ENCODE measurements at places on chromosomes 5 and 9.
A peak's percentile ranks its signal among the peaks of the same experiment; 100 is the strongest.

GRCh38 chr5:181186986-181187499, 18.0 kb downstream of the TRIM7 start:
- DNase-seq, result no peak

DNA sequence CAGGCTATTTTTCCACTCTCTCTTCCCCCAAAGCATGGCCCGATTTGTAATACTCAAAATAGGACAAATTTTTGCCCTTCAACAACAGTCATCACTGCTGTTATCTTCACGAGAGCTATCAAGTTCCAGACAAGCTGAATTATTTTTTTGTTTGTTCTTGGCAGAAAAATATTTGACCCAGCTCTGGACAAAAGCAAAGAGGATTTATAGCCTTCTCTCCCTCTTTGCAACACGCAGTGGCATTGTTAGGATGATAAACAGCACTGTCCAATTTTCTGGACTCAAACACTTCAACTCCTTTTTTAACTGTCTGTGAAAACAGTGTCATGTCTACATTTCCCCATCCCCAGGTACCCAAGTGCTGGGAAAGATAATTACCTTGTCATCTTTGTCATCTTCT, 160.3 kb downstream of the SLF1 start:
- DNase-seq, result no peak

GRCh38 chr9:110142868-110143481, 65.0 kb downstream of the C9orf152 start:
- DNase-seq, result peak; percentile 24

GRCh38 chr9:134410071-134410834, 84.0 kb downstream of the RXRA start:
- DNase-seq, result no peak

DNA sequence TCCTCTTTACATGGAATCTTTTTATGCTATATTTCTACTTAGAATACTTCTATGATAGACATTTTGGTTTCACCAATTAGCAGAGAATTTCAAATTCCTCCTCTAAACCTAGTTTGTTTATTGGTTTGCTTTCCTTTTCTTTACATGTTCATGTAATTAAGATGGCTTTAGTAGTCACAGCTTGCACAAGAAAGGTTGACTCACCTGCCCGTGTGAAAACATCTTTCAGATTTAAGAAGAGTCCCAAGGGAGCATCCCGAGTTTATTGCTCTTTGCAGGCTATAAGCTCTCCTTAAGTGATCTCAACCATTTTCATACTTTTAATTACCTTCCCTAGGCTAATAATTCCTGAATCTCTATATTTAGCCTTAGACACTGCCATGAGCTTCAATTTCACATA, 28.9 kb downstream of the TYRP1 start:
- DNase-seq, result peak; percentile 38

DNA sequence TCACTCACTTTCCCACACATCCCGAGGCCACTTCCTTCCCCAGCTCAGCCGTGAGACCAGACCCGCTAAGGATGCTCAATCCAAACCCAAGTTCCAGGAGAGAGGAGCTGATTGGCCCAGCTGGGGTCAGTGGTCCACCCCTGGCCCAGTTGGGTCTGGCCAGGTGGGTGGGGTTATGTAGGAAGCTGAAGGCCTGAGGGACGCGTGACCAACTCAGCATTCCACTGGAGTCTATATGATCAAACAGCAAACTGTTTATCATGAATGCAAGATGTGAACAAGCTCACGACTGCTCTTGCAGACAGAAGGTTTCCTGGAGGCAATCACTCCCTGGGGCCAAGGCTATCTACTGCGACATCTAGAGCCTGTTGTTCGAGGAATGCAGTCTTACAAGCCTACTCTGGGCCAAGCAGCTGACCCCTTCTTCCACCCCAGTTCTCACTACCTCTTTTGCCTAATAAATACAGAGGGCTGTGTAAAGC, 4.9 kb upstream of the RAPGEF1 start:
- DNase-seq, result no peak

DNA sequence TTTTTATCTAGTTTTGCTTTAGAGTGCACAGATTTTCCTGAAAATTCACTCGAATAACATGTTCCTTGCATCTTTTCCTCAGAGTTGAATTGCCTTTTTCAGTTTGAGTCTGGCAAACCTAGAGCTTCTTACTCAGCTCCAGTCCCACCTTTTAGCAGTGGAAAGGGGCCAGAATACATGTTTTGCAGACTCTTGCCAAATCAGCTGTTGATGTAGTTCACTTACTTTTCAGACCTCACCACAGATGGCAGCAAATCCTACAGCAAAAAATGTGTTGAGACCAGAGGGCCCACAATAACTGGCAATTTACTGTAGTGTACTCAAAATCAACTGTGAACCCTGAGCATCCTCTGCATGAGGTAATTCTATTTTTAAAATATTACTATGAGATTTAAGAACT, 545.2 kb upstream of the ACO1 start:
- DNase-seq, result no peak

GRCh38 chr9:12166518-12166917, 526.7 kb upstream of the TYRP1 start:
- DNase-seq, result no peak

- no peak for DNase-seq
These were observed 106.3 kb downstream of the ROR2 start for GRCh38 chr9:91843623-91844148.

- DNase-seq, result no peak
These were observed 48.9 kb downstream of the VAV2 start for GRCh38 chr9:133943036-133943780.

GRCh38 chr5:148739023-148739422, 84.7 kb upstream of the HTR4 start:
- no peak for DNase-seq

DNA sequence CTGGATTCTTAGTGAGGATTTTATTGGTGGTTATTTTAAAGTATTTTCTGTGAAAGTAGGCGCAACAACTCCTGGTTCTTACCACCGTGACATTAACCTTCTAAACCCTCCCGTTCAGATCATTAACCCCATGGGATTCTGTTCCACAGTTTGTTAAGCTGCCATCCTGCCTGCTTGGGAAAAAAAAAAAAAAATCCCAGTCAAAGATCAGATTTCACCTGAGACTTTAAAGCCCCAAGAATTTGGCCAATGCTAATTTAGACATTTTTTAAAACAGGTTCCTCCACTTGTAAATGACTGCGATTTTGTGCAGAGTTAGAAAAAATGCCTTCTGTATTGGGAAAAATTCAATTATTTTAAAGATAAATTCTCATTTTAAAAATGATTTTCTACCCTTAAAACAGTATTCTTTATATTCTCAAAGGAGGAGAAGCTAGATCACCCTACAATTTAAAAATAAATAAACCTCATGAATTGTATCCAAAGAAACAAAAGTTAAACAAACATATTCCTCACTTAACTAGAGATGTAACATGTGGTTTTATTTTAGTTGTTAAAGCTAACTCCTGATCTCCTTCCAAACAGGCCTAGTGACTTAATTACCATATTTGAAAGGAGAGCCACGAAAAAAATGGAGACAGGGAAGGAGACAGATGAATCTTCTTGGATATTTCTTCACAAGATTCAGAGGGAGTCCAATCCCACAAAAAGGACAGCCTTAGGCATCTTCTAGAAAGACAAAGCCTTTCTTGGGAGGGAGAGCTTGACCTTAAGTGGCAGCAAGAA, 93.1 kb upstream of the IFNK start:
- DNase-seq, result no peak

DNA sequence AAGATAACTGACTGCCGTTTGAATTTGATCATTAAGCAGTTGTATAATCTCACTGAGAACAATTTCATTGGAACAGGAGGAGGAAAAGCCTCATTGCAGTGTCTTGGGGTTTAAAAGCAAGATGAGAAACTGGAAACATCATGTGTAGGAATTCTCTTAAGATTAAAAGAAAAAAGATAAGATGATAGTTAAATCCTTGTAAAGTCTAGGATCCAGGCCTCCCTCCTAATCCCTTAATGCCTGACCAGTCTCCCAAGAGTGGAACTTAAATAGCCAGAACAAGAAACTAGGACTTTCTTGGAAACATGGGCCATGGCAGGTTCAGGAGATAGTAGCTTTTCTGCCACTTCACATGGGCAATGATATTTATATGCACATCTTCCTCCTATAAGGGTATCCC, 37.0 kb upstream of the LRRC19 start:
- DNase-seq, result no peak

DNA sequence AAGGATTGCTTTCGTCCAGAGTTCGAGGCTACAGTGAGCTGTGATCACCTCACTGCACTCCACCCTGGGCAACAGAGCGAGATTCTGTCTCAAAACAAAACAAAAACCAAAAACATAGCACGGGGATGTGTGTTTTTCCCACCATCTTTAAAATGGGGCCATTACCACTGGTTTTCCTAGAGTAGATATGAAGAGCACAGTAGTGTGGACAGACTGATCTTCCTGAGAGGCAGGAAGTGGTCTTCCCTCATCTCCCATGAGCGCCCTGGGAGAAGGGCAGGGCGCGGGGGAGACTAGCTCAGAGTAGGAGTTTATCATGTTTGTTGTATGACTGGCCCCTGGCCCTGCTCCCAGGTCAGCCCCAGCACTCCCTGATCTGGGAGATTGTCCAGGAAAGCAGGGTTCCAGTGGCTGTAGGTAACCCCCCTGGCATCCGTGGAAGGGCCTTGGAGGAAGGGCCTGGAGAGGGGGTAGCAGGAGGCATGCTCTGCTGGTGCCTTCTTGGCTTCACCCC, 2.3 kb downstream of the SUSD3 start:
- peak; percentile 77 for DNase-seq

GRCh38 chr9:31573561-31573960, 810.9 kb upstream of the ACO1 start:
- DNase-seq, result no peak

DNA sequence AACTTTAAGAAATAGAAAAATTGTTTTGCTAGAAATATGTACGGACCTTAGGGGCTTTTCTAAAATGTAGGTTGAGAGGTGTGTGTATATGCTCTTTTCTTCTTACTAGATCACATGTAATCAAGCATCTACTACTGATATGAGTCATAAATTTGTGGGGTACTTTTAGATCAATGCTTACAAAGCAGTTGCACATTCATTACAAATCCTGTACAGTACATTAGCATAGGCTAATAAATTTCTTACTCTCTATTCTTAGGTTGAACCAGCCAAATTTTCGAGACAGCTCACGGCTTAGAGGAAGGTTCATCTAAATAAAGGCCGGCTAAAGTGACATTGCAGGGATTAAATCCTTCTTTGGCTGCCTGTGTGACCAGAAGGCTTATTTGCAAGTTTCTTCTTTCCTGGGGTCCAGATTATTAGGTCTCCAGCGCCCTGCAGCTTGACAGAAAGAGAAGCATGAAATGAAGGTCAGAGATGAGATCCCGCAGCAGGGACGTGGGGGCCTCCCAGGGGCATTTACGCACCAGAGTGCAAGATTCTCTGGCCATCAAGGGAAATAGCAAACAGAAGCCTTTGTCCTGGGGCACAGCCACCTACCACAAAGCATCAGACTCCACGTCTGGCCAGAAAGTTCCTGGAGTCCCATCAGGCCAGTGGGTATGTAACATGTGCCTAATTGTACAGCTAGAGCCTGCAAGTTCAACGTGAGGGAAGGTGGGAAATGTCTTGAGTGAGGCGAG, 53.0 kb downstream of the NIM1K start:
- no peak for DNase-seq

DNA sequence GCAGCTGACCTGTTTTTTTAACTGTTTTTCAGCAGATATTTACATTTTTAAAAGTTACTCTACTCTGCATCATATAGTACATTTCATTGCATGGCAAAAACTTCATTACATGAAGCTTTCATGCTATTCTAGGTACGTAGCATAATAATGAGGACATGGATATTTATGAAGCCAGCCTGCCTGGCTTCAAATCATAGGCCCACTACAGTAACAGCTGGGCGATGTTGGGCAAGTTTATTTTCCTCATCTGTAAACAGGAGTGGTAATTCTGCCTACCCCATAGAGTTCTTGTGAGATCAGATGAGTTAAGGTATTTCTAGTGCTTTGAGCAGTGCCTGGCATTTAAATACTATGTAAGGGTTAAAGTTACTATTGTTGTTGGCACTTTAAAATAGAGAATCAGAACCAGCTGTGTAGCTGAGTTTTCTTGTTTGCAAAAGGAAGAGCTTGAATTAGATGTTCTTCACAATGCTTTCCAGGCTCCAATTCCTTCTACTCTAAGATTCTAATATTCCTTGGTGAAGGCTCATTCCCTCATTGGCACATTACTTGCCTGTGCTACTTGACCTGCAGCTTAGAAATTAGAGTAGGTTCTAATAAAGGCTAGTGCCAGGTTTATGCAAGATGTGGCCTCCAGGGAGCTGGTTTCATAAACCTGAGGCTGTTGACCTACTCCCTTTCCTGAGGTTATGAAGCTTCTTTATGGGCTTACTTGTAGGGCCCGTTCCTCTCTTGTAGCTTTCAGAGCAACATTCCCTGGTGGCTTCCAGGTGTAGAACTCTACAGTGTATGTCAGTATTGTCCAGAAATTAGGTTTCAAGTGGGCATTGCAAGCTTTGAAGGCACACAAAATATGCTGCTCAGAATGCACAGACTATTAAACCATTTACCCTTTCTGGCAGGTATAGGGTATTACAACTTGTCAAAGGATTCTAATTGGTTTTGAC, 14.5 kb downstream of the ANP32B start:
- no peak for DNase-seq

DNA sequence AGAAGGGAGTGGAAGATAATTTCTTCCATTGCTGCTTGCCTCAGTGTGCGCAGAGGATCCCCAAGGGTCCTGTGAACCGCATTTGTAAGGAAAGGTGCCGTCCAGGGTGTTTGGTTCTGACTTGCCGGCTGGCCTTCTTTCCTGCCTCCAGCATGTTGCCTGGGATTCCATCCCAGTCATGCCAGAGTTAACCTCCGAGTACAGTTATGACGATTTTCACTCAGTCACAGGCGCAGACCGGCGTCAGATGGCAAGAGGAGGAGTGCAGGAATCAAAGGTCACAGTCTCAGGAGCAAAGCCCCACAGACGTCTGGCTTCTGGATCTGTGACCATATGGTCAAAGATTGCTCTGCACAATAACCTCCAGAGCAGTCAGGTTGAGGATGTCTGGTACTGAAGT, 5.9 kb upstream of the GADD45G start:
- no peak for DNase-seq

DNA sequence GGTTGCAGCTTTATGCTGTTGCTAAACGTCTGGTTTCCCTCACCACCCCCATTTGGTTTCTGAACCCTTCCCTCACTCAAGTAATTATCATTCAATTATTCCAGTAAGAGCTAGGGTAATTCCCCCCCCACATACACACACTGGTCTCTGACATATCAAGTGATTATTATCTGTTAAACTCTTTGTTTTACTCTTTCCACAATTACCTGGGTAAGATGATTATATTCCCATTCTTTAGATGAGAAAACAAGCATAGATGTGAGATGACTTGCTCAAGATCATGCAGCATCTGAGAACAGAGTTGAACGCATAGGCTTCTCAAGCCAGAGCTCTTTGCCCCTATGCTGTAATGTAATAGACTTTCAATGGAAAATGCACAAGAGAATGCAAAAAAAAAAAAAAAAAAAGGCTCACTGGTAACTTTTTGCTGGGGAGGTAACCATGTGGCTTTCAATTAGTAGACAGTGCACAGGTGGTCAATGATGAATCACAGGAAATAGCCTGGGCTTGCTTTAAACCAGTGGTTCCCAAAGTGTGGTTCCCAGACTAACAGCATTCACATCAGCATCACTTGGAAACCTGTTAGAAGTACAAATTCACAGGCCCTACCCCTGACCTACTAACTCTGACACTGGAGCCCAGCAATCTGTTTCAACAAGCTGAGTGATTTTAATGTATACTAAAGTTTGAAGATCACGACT, 87.6 kb downstream of the PIK3R1 start:
- no peak for DNase-seq

- DNase-seq, result no peak
These were observed 30.6 kb downstream of the VAV2 start for GRCh38 chr9:133961226-133962165.

Measured in fibroblast of skin of right biceps (primary cell).